NCI-H2029 (cell line): ENCODE measurements at places on chromosomes 6 and 20.
A peak's percentile ranks its signal among the peaks of the same experiment; 100 is the strongest.

DNA sequence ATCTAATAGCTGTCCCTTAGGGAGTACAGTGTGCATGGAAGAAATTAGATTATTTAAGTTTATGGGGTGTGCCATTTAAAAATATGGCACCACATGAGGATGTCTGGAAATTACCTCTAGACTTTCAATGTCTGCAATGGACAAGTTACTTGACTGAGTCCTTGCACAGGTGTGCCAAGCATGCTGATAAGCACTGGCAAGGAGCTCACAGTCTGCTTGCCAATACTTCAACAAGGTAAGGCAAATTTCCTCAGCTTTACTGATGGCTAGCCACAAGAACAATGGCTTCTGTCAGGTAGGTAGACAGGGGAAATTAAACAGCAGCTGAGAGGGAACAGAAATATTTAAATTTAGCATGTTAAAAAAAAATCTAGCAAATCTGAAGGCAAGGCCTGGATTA lies 91.1 kb upstream of the TRAF3IP2 start:
- DNase-seq = no peak

GRCh38 chr6:160065200-160065599 lies 56.4 kb upstream of the SLC22A1 start:
- no peak for DNase-seq

DNA sequence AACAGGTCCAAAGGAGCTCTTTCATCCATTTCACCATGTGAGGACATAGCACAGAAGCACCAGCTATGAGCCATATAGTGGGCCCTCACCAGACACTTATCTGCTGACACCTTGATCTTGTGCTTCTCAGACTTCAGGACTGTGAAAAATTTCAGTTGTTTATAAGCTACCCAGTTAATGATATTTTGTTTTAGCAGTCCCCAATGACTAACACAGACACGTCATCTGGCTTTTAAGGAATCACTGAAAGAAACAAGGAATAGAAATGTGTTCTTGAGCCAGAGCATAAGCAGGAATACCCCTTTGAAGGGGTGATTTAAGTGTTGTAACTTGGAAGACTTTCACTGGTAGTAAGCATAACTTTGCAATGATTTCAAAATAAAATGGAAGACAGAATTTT lies 214.7 kb upstream of the PTCHD4 start:
- no peak for DNase-seq

- peak; percentile 87 for DNase-seq
Observed at GRCh38 chr6:56370561-56371211, 123.3 kb upstream of the COL21A1 start.

GRCh38 chr6:17239260-17239659 lies 41.9 kb upstream of the RBM24 start:
- DNase-seq = no peak

- no peak for DNase-seq
Observed at GRCh38 chr6:22878706-22879105, 309.3 kb downstream of the HDGFL1 start.

- DNase-seq = no peak
Observed at GRCh38 chr6:164898412-164898811, 411.0 kb downstream of the C6orf118 start.

DNA sequence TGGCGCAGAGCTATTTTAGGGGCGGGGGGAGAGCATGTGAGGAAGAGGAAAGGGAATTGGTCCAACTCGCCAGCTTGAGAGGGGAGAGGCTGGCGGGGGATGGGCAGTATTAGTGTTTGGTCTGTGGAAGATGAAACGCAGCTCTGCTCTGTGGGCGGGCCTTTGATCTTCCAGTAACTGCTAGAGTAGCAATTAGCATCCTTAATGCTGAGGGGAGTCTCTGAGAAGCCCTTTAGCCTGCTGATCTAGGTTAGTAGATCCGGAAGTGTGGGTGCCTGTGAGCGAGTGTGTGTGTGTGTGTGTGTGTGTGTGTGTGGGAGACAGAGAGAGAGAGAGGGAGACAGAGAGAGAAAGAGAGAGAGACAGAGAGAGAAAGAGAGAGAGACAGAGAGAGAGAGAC lies 117.2 kb upstream of the BACH2 start:
- peak; percentile 18 for DNase-seq

DNA sequence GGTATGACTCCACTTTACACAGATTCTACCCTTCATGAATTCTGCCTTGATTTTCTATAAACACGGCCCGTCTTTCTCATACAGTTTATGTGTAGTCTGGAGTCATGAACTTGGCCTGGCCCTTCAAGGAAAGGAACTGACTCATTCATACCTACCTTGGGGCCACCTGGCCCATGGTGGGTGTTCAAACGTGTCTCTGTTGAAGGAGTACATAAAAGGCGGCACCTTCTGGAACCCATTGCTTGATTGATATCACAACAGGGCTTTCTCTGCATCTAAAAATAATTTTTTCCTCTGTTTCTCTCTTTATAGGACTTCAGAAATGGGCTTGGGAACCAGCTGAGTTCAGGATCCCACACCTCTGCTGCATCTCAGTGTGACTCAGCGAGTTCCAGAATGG lies 363.0 kb upstream of the SOX4 start:
- DNase-seq = no peak

DNA sequence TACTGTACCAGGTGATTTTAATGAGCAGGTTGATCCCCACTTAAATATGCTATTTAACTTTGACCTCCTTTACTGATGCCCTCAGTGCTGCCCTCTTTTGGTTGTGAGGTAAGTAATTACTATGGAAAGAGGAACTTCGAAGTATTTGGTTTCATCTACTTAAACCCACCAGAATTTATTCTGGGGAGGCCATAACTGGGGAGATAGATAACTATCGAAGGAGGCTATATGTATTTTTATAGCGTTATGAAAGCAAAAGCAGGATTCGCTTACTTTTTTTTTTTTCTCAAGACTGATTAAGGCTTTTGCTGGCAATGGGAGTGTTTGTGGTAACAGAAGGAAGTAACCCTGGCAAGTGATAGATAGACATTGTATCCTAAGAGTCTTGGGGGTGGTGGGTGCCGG lies 168.9 kb upstream of the CENPW start:
- DNase-seq = peak; percentile 24

DNA sequence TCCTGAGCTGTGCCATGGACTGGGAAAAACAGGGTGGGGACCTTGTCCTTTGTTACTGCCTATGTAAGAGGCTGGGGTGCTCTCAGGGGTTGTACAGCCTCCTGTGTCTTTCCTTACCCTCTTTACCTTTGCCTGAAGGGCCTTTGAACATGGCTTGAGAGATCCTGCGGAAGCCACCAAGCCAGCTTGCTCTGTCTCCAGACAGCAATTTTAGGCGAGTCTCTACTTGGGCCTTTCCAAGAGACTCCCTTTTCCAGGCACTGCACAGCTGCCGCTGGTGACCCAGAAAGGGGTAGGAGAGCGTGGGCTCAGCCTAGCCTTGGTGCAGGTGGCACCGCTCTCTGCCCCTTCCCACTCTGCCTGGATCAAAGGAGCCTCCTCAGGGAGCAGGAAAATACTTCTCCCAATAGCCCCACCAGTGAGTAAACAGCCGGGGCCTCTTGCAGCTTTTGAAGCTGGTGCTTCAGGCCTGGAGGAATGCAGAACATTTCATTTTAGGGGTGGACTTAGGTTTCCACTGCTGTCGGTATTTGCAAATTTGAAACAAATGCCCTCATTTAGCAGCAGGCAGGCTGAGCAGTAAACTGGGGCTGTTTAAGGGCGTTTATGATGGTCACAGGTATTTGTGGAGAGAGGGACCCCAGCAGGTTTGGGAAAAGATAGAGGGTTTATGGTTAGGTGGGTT lies 13.9 kb downstream of the PTK7 start:
- DNase-seq = no peak

DNA sequence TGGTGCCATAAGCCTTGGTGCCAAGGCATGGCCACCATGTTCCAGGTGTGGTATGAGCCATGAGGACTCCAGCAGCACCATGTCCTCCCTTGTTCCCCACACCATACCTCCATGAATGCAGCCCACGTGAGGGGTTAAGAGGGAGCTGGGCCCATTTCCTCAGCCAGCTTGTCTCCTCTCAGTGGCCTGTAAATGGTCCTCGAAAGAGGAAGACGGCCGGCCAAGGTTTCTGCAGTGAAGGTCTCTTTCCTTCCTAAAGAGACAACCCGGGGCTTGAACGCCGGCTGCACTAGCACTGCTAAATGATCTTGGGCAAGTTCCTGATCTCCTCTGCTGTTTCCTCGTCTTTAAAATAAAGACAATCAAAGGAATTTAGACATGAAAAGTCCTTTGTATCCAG lies 154.0 kb downstream of the BMP7 start:
- DNase-seq = no peak

GRCh38 chr6:168218785-168219566 lies 100.6 kb downstream of the DACT2 start:
- DNase-seq = no peak

GRCh38 chr6:11012976-11013720 lies 31.0 kb downstream of the ELOVL2 start:
- no peak for DNase-seq

GRCh38 chr20:34274694-34275093 lies 28.5 kb downstream of the AHCY start:
- DNase-seq = no peak

- no peak for DNase-seq
Observed at GRCh38 chr6:127207591-127208120, 59.0 kb upstream of the RNF146 start.

GRCh38 chr6:66558189-66558588 lies 851.2 kb upstream of the EYS start:
- DNase-seq = no peak

DNA sequence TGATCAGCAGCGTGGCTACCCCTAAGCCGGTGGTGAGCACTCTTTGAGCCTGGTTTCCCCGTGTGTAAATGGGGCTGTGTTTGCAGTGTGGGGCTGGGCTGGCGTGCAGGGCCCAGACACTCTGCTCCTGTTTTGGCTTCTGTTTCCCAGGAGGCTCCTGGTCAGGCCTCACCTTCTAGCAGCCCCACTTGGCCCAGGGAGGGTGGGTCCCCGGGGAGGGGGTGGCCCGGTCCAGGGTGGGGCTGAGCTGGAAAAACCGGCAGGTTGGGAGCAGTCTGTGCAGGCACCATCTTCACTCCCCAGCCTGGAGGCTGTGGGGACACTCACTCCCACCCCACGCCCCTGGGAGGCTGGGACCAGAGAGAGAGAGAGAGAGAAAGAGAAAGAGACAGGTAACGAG lies 25.3 kb downstream of the CEBPB start:
- no peak for DNase-seq

DNA sequence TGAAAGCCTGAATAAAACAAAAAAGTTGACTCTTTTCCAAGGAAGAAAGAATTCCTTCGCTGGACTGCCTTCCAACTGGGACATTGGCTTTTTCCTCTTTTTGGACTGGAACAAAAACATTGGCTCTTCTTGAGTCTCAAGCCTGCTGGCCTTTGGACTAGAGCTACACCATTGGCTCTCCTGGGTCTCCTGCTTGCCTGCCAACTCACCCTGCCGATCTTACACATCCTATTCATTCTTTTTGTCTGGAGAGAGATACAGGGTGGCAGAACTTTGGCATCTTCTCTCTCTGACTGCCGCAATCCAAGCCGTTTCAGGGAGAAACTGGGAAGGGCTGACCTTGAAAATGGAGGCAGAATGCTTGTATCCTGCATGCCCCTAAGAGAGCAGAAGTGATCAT lies 20.2 kb downstream of the DDO start:
- no peak for DNase-seq

DNA sequence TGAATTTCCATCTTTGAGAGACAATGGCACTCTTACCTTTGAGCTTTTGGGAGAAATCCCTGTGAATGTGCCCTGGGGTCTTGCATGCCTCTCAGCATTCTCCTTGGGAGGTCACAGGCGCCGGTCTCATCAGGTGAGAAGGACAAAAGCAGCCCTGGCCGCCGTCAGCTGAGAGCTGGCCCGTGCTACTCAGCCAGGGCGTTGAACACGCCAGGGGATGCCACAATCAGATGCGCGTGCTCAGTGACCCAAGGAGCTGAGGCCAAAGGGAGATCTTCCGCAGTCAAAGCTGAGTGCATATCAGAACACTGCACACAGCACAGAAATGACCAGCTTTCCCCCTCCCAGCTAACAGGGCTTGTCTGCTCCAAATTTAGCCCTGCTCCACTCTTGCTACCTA lies 253.6 kb upstream of the NOX3 start:
- no peak for DNase-seq

DNA sequence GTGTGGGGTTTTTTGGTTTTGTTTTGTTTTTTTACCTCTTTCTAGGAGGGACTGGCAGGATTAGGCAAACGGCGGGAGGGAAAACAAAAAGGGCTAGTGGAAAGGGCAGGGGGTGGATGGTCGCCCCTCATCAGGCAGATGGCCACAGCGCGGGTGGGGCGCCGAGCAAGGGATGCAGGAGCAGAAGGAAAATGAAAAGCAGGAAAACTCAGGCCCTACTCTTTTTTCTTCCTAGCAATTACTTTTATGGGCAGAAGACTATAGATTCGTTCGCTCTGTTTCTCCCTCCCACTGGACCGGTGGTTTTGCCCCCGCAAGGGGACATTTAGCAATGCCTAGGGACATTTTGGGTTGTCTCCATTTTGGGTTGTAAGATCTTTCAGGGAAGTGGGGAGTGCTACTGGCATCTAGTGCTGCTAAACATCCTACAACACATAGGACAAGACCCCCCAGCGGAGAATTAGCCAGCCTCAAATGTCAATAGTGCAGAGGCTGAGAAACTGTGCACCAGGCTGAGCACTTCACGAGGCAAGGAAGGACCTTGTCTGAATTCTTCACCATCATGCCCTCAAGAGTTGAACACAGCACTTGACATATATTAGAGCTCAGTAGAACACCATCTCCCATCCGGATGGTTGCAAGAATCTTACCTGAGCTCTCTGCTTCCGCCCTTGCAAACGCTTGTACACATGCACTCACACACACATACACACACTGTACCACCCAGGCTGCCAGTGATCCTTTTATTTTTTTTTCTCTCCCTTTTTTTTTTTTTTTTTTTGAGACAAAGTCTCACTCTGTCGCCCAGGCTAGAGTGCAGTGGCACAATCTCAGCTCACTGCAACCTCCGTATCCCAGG lies 4.8 kb upstream of the ZMYND8 start:
- no peak for DNase-seq

- DNase-seq = no peak
Observed at GRCh38 chr6:111176038-111176759, 88.9 kb downstream of the SLC16A10 start.

DNA sequence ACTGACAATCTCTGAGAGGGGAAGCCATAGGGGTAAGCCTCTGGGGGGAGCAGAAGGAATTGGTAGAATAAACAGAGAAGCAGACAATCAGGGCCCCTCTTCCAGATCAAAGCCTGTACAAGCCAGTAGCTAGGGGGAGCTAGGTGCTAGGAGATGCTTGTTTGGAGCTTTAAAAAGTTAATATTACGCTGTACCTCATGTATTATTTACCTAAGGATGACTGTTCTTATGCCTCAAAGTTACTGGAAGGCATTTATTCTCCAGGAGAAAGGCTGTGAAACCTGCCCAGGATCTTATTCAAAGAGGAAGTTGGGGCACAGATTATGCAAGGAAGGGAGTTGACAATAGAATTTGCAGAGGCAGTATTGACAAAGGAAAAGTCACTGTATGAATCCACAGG lies 111.8 kb upstream of the SLC35F1 start:
- DNase-seq = no peak

DNA sequence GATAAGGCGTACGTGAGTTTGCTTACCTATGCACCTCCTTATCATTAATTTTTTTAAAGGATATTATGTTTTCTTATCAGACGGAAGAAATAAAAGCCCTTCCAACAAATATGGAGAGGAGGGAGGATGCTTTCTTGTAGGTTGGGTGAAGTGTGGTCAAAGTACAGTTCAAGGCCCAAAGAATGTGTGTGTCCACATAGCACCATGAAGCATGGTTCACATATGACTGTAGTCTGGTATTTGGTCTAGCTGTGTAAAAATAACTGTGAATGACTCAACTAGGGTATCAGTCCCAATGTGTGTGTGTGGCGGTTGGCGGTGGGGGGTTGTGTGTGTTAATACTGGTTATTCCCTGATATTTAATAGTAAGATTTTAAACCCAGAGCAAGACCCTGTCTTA lies 212.7 kb downstream of the TMEM242 start:
- DNase-seq = no peak
